ENCODE measurements at places on chromosomes 1 and 21.

GRCh38 chr1:72623299-72623708, 341.0 kb upstream of the NEGR1 start:
- DNase-seq: no peak

GRCh38 chr1:28898405-28898881, 15.9 kb upstream of the EPB41 start:
- no peak for DNase-seq

DNA sequence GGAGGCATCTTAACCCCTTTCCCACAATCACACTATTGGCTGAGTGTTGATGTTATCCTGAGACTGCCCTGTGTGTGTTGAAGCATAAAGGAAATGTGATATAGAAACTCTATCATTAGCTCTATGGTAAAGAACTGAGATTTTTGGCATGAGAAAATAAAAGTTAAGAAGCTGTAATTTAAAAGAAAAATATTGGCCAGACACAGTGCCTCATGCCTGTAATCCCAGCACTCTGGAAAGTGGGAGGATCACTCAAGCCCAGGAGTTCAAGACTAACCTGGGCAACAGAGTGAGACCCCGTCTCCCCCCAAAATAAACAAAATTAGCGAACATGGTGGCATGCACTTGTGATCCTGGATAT, 14.2 kb upstream of the RIPK4 start:
- no peak for DNase-seq

DNA sequence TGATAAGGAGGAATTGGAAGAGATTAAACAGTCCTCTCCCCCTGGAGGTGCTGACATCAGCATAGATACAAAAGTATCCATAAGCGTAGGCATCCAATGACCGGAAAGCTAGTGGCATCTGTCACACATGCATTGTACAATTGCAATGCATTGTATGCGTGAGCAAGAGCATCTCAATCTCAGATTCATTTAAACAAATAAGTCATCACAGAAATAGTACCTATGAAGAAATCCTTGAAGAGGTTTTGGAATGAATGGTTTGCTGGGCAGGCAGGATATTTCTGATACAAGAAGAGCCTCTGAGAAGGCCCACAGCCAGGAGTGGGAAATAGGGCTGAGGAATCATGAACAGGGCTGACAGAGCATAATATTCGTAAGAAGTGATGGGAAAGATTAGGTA, 88.9 kb upstream of the ABCD3 start:
- DNase-seq: no peak

DNA sequence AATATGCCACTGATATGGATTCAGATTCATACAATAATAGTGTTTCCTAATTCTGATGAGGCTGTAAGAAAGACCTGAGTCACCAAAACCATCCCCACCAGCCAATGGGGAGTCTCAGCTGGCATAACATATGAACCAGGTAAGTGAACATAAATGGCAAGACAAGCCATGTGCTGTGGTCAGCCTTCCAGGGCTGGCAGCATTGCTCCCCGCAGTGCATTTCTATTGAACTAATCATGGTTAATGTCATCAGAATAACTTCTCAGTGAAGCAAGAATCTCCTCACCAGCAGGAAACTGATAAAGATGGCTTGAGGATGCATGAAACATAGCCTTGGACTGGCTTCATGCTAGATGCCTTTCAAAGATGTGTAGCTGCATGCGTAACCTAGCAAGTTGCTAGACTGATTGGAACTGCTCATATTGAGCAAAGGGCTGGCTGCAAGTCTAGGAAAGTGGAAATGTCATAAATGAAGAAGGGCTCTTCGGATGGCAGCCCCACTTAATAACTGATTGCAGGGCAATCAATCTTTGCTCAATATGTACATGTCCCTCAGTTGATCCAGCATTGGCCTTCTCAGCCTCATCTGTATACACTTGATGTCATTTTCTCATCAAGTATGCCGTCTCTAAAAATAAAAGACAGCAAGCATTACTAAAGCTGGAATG, 88.0 kb downstream of the NTNG1 start:
- no peak for DNase-seq

GRCh38 chr1:184385865-184386311, 941 bp upstream of the C1orf21 start:
- DNase-seq: no peak

DNA sequence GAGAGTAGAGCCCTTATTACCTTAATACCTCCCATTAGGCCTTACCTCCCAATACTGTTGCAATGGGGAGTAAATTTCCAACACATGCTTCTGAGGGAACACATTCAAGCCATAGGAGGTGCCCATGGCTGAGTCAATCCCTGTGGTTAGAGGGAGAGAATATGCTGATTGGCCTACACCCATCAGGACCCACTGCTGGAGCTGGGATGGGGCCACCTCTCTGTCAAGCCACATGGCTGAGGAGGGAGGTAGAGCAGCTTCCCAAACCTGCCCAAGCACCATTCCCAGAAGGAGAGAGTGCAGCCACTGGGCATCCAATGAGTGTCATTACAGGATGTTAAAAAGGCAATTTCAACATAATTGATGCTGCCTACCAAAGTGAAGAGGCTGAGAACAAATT, 228.1 kb downstream of the C1orf94 start:
- DNase-seq: no peak

- DNase-seq: no peak
Observed at GRCh38 chr1:100231721-100232120, 17.9 kb downstream of the DBT start.

DNA sequence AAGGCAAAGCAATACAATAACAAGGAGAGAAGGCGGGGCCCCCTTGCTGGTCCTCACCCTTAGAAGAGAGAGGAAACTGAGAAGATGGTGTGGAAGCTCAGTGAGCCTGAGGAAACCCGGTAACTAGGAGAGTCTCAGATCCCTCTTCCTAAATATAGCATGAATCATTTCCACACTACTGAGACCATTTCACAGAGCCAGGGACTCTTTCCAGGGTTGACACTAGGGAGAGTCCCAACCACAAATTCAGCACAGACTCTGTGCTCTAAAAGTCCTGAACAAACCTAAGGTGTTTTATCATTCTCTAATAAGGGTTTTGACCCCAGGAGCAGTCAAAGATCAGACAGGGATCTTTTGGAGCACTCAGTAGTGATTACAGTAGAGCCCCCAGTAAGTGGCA, 647.7 kb downstream of the KCNT2 start:
- DNase-seq: no peak

GRCh38 chr1:112458756-112459155, 50.0 kb upstream of the WNT2B start:
- no peak for DNase-seq

DNA sequence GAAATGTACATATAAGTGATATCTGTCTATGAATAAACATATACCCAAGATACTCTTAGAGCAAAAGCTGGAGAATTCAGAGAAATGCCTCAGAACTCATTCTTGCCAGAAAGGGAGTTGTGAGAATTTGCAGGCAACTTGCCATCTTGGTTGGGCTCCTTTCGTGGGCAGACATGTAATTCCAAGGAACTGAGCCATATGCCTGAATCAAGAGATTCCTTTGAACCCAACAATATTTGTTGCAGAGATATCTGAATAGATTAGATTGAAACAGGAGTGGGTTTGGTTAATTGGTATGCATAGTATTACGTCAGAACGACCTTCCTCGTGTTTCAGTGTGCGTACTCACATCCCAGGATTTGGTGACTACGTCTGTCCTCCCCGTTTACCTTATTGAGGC, 67.0 kb downstream of the TGFB2 start:
- DNase-seq: no peak

DNA sequence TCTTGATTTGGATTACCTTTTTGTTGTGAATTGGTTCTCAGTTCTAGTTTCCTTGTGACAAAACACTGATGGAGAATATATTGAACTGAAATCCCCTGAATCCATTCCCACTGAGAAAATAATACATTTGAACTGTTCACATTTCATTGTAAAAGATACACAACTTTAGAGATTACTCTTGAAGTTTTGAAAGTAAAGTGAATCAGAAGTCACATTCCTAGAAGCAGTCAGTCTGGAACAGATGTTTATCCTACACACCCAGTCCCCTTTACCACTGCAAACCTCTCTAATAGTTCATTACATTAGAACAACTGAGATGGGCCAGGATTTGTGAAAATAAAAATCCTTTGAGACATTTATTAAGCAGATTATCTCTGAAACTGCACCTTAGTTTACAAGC, 3.4 kb downstream of the RERE start:
- DNase-seq: no peak

- DNase-seq: no peak
Observed at GRCh38 chr1:245172026-245172425, 17.2 kb downstream of the KIF26B start.

DNA sequence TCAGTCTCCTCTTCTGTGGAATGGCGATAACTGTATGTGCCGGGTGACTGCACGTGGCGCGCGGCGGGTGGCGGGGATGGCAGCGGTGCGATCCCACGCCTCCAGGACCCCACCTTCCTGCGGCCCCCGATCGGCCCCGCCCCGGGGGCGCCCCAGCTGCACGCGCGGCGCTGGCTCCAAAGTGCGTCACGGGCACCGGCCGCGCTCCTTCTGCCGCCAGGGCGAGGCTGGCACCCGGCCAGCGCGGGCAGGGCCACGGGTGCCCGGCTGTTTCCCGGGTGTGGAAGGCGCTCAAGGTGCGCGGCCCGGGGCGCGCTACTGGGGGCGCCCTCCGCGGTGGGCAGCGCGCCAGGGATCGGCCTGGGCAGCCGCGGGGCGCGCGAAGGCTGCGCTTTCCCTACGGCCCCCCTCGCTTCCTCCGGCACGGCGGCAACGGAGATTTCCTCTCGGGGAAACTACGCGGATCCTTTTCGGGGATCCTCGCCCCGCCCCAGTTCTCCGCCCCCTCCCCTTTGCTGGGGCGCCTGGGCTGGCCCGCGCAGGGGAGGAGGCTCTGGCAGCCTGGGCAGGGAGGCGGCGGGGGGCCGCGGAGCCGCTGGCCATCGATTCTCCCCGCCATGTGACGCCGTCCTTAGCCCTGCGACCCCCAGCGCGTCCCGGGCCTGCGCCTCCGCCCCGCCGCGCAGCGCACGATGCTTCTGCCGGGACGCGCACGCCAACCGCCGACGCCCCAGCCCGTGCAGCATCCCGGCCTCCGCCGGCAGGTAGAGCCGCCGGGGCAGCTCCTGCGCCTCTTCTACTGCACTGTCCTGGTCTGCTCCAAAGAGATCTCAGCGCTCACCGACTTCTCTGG, at the start of gene EVA1C:
TSS of gene EVA1C (plus strand) at position 545 of the 853 bp plus-strand sequence. CDS start at position 693, 148 bp downstream.
- DNase-seq: peak; percentile 75

DNA sequence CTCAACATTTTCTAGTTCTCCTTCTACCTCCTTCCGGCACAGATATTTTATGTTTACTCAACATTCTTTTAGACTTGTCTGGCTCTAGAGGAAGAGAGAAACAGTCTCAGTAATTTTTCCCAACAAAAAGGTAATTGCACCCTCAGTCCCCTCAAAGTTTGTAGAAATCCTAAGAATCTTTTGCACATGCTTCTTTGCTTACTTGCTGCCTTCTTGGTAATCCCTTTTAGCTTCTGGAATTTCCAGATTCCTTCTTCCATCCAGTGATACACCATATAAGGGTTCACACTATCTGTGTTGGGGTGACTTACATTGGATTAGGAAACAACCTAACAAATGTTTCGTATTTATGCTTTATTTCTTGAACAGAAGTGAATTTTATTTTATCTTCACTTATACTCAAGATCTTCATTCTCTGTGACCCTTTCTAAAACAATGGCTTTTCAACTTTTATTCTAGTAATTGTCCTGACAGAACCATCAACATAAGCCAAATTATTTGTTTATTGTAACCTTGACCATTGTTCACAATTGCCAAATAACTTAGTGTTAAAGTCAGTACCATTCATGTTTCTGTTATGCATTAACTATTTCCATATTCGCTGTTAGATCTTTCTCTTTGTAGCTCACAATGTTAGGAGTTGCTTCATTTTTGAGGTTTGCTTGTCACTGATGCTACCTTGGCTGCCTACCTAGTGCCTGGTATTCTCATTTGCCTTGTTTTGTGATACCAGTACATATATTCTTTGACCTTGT, 238.1 kb downstream of the HMCN1 start:
- no peak for DNase-seq

DNA sequence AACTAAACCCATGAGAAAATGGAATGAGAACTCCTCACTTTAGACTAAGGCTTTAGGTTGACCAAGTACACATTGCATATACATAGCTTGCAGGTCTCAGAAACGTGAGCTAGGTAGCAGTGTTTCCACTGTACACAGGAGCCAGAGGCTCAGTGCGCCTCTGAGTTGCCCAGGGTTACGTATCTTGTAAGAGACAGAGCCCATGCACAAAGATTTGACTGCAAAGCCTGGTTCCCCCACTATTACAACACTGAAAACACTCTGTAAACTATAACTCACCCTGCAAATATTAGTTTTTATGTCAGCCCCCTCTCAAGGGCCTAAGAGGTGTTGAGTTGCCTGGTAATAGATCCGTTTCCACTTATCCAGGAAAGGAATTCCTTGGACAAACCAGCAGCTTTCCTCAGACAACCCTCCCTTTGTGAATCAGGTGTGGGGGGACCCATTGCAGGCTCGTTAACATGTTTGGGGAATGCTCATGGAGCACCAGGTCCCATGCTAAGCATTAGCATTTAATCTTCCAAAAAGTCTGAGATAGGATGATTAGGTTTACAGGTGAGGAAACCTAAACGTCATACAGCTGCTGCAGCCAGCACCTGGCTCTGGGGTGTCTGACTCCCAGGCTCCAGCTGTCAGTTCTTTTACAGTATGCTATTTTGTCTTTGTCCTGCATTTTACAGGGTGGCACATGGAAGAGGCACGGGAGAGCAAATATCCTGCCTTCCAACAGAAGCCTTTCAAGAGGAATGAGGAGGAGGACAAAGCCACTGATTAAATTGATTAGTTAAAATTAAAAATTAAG, 25.7 kb downstream of the TENT5C start:
- DNase-seq: no peak

DNA sequence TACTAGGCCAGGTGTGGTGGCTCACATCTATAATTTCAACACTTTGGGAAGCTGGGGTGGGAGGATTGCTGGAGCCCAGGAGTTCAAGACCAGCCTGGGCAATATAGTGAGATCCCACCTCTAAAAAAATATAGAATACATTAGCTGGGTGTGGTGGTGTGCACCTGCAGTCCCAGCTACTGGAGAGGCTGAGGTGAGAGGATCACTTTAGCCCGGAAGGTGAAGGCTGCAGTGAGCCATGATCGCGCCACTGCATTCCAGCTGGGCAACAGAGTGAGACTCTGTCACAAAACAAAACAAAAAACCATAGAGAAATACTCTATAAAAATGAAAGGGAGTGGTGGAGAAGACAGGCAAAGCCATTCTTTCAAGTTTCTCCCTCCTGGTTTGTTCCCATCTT, 62.1 kb downstream of the EYA3 start:
- DNase-seq: no peak

- DNase-seq: no peak
Observed at GRCh38 chr1:73998348-73998959, 199.5 kb downstream of the LRRIQ3 start.

GRCh38 chr1:37680933-37681332, 11.4 kb upstream of the CDCA8 start:
- no peak for DNase-seq

- DNase-seq: no peak
Observed at GRCh38 chr1:157960773-157961172, 32.7 kb upstream of the KIRREL1 start.

DNA sequence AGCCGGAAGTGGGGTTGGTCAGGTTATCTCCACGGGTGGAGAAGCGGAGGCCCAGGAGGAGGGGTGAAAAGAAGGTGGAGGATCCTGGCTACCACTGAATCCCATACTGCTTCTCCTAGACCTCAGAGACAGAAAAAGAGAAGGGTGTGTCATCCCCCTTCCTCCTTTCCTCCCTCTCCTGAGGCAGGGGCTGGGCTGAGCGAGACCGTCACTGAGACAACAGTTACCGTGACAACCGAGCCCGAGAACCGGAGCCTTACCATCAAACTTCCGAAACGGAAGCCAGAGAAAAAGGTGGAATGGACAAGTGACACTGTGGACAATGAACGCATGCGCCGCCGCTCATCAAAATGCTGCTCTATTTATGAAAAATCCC, 42.1 kb upstream of the NBPF3 start:
- DNase-seq: peak; percentile 10

GRCh38 chr1:231668826-231669225, 42.2 kb downstream of the DISC1 start:
- DNase-seq: no peak
